ENCODE measurements at places on chromosomes 16 and 17. TPM values are rescaled to one million over a fixed set of nuclear protein-coding genes. Genes with fewer than 3 reads are reported as not detected.

GRCh38 chr16:86355951-86356350 lies 154.4 kb upstream of the FOXF1 start:
- no peak for DNase-seq

GRCh38 chr17:4256952-4257351 lies 6.8 kb downstream of the ANKFY1 start:
- DNase-seq: no peak

DNA sequence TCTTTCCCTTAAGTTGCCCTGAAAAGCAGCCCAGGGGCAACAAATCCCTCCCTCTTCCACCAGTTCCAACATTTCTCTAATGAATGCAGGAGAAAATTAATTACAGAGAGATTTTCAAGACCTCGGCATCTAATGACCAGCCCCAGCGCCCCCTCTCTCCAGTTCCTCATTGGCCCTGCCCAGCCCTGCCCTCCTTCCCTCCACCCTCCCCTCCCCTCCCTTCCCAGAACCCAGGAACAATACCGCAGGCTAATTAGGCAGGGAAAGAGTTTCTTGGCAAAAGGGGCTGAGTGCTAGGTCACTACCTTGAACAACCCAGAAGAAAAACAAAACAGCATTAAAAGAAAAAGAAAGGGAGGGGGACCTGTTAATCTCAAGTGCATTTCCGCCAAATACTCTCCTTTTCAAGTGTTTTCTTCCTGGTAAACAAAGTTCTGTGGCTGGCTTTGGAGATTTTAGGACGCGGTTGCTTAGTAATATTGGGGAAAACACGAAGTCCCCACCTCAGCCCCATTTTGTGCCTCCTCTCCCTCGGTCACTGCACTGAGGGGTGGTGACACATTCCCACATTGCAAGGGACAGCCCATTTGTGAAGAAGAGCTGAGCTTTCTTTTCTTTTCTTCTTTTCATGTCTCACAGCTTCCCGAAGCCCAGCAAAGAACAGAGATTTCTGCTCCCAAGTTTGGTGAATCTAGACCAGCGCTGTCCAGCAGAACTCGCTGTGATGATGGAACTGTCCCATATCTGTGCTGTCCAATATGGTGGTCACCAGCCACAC lies 215.4 kb downstream of the SOX9 start:
- DNase-seq: no peak

NSMCE1 gene
- total RNA-seq: 72.0 TPM

DNA sequence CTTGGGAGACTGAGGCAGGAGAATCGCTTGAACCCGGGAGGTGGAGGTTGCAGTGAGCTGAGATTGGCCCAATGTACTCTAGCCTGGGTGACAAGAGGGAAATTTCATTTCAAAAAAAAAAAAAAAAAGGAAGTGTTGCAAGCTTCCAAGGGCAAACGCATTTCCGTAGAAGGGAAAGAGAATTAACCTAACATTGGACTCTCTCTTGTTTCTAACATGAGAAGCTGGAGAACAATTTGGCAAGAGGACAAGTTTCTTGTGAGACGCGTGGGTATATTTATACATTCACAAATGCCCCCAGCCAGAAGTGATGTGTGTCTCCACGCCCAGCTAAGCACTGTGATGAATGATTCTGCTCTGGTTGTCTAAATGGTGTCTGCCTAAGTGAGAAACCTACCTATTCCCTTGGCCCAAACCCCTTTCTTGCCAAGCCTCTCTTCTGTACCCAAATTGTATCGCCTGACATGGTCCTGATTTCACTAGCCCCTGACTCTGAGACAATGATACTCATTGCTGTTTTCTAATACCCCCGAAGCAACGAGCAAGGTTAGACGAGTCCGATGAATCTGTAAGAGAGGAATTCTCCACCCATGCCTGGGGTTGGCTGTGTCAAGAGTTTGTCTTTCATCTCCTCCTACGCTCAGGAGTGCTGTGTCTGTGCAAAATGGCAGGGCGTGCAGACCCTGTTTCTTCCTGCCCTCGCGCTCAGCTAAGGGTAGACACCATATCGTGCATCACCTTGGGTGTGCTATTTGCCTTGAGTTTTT lies 14.2 kb upstream of the ST6GALNAC2 start:
- no peak for DNase-seq

GRCh38 chr17:54864636-54865356 lies 35.9 kb upstream of the TOM1L1 start:
- no peak for DNase-seq

TNFRSF17 gene
- total RNA-seq: 0.46 TPM

DNA sequence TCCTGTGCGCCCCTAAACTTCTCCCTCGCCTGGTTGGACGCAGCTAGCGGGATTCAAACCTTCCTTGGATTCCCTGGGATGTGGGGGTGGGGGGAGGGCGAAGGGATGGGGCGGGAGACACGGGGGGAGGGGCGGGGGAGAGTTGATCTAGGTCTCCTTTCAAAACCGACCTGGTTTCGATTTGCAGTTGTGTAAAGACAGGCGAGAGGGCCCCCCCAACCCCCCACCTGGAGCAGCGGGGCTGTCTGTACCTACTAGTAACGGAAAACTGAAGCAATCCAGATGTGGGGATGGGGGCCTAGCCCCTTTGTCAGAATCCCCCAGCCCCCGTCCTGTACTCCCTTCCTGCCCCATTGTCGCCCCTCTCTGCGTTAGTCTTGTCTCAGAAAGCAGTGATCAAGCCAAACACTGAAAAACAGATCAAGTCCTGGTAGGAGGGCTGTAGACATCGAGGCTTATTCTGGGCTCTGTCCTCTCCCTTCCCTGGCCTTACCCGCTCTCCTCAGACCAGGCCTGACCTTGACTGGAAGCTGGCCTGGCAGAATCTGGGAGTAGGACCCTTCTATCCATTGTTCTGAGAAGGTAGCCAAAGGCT lies 902 bp downstream of the DLX4 start:
- no peak for DNase-seq

DNA sequence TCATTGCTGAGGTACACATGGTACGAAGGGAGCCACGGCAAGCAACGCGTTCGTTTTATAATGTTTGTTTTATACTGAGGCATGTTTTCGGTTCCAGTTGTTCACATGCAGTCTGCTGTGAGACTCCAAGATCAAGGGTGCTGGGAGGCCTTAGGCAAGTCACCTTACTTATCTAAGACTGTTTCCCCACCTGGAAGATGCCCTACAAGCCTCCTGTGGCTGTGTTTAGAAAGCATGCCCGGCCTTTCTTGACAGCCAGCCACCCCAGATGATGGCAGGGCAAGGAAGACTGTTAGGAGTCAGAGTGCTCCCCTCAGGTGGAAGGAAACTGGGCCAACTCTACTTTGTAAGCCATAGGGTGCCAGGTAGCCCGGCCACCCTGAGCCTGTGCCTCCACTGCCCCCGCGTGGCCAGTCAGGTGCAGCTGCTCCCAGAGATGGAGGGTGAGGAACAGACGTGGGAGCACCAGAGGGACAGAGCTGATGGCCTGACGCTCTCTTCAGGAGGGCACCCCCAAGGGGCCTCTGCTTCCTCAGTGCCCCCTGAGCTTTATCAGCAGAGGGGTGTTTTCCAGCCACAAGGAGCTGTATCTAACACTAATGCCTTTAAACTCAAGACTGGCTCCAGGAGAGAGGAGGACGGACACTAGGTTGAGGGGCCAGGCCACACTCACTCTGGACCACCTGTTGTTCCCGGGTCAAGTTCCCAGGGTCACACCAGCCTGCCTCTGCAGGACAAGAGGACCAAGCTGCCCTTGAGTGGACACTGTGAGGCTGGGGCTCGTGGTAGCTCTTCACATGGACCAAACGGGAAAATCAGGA lies 5.4 kb downstream of the NAT9 start:
- DNase-seq: peak; percentile 80

DNA sequence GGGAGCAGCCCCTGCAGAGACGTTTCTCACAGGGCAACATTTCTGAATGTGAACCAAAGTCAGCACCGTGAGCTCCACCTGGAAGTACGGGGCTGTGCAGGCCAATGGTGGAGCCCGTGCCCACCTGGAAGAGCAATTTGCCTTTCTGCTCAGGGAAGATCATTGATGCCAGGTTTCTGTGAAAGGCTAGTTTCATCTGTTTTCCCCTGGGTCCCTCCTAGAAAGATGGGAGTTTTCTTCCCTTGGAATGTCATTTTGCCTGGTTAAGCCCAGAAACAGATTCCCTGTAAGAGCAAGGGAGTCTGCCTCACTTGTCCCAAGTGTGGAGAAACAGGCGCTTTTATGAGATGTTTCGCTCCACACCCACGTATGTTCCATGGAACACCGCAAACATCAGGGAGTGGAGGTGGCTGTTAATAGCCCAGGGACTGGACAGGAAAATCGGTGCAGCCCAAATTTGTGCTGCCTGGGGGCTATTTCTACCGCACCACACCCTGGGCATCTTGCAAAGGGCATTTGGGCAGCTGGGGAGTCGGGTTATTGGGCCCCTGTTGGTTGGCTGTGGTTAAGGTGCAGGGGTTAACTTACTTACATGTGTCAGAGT lies 2.6 kb downstream of the SLC6A4 start:
- no peak for DNase-seq

- no peak for DNase-seq
These were observed 677 bp downstream of the SULT1A2 start for GRCh38 chr16:28596115-28596630.

- DNase-seq: no peak
These were observed 4.7 kb upstream of the MYH1 start for GRCh38 chr17:10523064-10523463.

CACNA1G gene
- 0.26 TPM for total RNA-seq

DNA sequence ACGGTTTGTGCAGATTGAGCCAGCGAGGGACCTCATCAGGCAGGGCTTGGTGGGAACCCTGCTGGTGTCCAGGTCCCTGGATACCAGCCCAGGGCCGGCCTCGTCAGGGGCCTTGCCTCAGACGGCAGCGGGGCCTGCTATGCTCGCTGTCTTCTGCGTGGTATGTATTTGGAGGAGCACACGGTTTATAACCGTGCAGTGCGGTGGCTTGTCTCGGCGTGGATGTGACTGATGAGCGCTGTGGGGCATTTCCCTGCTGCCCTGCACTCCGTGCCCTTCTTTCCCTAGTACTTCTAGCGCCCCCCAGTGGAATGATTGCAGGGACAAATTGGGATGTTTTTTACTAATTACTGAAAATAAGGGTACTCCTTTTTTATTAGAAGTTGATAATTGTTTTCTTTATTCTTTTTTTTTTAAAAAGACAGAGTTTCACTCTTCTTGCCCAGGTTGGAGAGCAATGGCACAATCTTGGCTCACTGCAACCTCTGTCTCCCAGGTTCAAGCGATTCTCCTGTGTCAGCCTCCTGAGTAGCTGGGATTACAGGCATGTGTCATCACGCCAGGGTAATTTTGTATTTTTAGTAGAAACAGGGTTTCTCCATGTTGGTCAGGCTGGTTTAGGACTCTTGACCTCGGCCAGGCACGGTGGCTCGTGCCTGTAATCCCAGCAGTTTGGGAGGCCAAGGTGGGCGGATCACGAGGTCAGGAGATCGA lies 15.3 kb downstream of the TBCD start:
- no peak for DNase-seq

GRCh38 chr16:75305364-75306098 lies 54.1 kb upstream of the BCAR1 start:
- peak; percentile 89 for DNase-seq

DNA sequence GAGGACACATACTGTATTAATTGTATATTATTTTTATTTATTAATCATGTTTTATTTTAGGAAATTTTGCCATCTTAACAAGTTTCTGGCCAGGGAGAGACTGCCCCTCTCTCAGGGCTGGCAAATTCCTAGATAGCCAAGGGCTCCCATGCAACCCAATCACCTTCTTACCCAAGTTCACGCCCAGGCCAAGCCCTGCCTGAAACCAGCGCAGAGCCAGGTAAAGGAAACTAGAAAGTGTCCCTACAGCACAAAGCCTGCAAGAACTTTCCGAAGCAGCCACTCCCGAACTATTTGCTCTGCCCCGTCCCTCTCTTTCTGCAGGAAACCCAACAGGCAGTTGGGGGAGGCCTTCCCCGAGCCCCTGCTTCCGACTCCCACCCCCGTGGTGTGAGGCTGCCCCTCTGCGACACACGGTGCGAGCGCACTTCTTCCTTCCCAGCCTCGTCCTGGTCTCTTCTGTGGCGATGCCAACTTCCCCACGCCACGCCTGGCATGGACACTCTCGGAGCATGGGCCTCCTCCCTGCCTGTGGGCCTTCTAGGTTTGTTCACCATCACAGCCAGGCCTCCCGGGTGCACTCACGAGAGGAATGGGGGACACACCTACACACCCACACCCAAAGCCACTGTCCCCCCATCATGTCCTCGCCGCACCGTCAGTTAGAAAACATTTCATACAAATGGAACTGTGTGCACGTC lies 100.4 kb downstream of the ZNF778 start:
- no peak for DNase-seq

WNK4 gene
- 0.37 TPM for total RNA-seq

CD79B gene
- 3.4 TPM for total RNA-seq

DNA sequence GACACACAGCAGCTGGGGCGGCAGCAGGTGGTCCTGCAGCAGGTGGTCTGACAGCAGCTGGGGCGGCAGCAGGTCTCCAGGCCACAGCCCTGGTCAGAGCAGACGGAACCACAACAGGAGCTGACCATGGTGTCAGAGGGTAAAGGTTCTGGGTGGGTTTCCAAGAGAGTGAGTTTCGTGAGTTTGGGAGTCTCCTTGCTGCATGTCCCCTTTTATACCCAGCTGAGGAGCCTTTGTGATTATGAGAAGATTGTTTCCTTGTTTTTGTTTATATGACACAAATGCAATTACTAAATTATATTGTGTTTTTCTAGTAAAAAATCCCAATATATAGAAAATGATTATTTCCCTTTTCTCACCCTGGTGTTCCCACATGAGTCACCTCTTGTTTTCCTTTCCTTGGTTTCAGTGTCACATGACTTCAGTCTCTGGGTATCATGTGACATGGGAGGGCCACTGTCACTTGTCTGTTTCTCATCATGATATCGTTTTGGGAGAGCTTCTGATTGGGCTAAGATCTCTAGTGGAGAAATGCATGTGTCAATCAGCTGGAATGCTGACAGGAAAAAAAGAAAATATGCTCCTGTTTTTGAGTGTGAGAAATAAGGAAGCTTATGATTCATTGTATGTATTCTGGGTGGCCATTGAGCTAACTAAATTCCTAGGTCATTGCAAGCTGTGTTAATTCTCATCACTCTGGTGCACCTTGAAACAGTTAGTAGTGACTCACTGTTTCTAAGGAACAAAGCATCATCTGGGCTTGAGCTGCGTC lies at the start of gene KRTAP4-6:
Gene KRTAP4-6 (minus strand): TSS at position 185 of the 772 bp plus-strand sequence. CDS start 57 bp downstream, at position 128.
- DNase-seq: no peak

DNA sequence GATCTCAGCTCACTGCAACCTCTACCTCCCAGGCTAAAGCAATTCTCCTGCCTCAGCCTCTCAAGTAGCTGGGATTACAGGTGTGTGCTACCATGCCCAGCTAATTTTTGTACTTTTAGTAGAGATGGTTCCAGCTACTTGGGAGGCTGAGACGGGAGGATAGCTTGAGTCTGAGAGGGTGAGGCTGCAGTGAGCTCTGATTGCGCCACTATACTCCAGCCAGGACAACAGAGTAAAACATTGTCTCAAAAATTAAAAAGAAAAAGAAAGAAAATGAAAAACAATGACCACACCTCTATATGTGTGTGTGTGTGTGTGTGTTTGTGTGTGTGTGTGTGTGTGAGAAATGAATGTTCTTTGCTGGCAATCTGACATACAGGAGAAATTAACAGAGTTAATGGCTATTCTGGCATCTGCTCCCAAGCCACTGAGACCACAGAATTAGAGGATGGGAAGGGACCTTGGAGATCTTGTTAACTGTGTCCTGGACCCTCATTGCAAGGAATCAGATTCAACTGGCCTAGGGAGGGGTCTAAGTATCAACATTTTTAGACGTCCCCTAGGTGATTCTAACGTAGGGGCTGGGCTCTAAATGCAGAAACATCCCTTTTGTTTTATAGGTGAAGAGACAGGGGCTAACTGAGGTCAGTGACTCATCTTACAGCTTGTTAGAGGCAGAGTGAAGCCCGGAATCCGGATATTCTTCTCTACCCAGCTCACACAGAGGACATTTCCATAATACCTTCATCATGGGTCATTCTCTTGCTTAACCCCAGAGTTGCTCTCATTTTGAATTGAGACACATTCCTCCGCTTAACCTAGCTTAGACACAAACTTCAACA lies 16.4 kb upstream of the MARCHF10 start:
- no peak for DNase-seq
